ENCODE measurements at places on chromosomes 5 and 9.

- no peak for DNase-seq
These were observed 116.2 kb downstream of the DIRAS2 start for GRCh38 chr9:90526386-90526785.

GRCh38 chr9:37156781-37157356, 36.5 kb downstream of the ZCCHC7 start:
- no peak for DNase-seq

DNA sequence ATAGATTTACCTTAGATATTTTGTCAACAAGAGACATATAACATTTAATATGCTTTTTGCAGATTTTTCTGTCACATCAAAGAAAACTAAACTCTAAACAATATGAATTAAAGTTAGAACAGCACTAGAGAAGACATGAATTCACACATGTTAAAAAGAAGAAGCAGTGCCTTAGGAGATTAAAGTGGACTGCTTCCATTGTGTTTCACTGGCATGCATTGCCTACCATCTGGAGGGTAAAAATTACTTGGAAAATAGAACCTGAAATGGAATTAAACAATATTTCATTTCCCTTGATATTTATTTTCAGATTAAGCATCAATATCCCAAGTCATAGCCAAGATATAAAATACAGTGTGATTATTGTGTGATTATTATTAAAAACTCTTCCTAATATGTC, 319.4 kb upstream of the CDH18 start:
- DNase-seq: no peak

DNA sequence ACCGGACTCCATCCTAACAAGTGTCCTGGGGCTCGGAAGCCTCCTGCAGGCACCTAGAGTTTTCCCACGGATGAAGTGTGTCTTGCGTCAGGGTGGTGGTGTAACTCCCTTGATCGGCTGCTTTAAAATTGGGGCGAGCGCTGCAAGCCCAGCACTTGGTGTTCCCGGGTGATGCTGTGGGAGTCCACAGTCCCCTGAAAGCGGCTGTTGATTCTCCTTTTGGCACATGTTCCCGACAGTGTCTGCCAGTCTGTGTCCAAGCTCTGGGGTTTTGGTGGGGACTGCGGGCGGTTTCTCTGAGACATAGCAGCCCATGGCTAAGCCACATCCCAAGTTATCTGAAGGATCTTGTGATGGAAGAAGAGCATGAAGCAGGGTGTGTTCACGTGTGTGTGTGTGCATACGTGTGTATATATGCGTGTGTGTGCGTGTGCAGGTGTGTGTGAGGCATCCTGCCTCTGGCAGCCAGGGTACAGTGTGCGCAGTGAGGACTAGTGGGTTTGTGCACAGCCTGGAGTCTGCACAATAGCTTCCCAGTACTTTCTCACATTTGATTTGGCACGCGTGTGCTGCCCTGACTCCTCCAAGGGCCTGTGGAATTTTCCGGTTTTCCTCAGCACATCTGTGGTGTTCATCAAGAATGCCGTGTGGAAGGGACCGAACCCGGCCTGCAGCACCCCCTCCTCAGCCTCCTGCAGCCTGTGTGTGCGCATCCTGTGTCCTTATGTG, 16.9 kb downstream of the SLC25A48 start:
- DNase-seq: no peak

DNA sequence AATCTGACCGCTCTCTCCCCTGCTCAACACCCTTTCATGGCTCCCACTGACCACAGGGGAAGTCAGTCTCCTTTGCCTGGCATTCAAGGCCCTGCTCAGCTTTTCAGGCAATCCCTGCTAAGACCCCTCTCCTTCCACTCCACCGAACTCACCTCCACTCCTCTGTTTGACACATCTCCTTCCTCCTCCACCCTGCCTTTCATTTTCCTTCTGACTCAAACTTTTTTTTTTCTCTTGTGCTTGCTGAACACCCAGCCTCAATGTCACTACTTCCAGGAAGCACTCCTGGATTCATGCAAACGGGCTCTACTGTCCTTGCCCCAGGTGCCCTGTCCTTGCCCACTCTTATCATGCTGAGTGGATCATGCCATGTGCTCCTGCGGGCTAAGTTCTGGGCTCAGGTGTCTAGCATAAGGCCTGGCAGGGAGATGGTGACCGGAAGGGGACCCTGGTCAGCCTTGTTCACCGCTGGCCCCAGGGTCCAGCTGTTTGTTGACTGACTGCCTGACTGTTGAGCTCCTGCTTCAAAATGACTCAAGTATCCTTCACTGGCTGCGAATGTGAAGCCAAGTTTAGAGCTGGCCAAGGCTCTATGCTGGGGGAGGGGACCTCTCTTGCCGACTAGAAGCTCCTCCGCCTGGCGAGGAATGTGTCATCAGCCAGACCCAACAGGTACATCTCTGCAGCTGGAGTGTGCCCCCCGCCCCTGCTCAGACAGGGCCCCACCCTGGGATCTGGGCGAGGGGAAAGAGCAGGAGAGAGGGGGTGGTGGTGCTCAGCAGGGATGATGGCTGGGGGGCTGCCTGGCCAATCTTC, 6.2 kb downstream of the NR5A1 start:
- no peak for DNase-seq

- no peak for DNase-seq
These were observed 94.9 kb upstream of the GRHPR start for GRCh38 chr9:37327553-37327952.

GRCh38 chr9:130831077-130831476, 4.0 kb upstream of the ABL1 start:
- no peak for DNase-seq

- DNase-seq: no peak
These were observed 28.2 kb downstream of the MRPL36 start for GRCh38 chr5:1771149-1772065.

- DNase-seq: peak; percentile 14
These were observed 162.5 kb downstream of the ZNF462 start for GRCh38 chr9:107025260-107026035.

- DNase-seq: no peak
These were observed 53.6 kb upstream of the APC start for GRCh38 chr5:112684121-112684520.

DNA sequence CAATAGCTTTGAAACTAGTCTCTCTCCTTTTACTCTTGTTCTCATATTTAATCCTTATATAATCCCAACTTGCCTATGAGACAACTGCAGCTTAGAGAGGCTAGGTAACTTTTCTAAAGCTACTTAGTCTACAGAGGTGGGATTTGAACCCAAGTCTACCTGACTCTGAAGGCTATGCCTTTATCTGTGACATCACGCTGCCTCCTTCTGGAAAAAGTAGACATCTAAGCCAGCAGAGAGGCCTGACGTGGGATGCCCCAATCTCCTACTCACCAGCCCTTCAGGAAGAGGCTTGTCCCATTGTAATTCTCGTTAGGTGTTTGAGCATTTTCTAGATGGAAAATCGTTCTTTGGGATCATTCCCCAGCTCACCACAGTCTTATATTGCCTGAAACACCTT, 167.5 kb downstream of the HSPA4 start:
- no peak for DNase-seq

GRCh38 chr5:957748-958485, 50.7 kb upstream of the NKD2 start:
- no peak for DNase-seq

DNA sequence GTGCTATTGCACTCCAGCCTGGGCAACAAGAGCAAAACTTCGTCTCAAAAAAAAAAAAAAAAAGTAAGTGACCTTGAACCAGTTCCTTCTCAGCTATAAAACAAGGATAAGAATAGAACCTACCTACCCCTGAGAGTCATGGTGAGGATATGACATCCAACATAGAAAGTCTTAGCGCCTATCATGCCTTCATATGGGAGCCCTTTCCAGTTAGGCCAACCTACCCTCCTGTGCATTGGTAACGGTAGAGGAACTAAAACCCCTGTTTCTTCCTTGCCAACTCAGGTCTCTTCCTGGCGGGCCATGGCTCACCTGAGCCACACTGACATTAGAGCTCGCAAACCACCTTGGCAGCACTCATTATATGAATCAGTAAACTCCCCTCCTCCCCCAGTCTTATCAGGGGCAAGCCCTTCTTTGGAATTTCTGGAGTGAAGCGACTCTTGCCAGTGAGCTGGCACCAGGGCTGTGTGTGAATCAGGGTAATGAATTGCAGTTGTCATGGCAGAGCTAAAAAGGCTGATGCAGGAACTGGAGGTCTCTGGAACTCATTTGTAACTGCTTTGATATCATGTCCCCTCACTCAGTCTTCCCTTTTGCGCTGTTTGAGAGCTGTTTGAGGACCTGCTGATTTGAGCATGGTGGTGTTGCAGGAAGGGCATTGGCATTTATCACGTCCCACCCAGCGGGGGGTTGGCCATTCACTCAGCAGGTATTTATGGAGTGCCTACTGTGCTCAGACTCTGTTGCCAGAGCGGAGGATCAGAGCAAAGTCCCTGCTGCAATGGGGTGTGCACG, 10.3 kb downstream of the WWC1 start:
- DNase-seq: no peak

DNA sequence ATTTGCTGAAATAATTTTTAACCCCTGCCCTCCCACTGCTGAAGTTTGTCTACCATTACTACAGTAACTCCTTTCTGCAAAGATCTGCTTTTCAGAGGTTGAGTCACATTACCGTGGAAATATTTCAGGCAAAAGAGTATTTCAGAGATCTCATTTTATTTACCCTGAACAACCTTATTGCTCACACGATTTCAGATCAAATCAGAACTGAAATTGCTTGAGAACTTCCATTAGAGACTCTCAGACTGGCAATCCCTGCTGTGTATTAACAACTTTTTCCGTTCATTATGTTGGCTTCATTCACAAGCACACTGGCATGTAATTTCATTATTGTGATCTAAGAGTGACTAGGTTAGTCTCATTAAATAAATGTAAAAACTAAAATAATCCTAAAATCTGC, 16.1 kb downstream of the NR6A1 start:
- no peak for DNase-seq

DNA sequence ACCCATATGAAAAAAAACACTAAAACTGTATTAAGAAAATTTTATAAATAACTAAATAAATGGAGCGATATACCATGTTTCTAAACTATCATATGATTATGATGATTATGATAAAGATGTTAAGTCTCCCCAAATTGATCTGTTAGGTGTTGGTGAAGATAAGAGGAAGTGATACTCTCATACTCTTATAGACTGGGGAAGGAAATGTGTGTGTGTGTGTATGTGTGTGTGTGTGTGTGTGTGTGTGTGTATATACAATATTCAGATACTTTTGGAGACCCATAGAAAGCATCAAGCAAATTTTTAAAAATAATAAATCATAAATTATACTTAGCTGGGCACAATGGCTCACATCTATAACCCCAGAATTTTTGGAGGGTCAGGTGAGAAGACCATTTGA, 62.9 kb downstream of the TMEM232 start:
- DNase-seq: no peak

GRCh38 chr9:1658661-1659362, 356.3 kb upstream of the SMARCA2 start:
- no peak for DNase-seq

- DNase-seq: no peak
These were observed 30.2 kb upstream of the BASP1 start for GRCh38 chr5:17187011-17187785.
